ENCODE measurements at places on chromosomes 5 and 9.

DNA sequence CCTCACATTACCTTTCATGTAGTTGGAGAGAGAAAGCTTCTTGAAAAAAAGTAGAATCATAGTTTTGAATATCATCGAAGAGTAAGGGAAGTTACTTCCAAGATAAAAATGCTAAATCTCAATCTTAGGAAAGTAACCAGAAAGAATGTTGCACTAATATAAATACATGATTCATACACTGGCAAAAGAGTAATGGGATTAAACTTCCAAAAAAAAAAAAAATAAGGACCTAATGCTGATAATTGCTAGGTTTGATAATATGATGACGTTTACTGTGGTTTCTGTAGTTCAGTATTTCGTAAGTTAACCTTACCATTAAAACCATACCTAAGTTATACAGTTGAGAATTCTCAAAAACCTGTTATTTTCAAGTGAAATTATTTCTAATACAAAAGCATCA lies 573.8 kb upstream of the CDH9 start:
- DNase-seq: no peak

GRCh38 chr9:109450346-109450745 lies 47.8 kb downstream of the PTPN3 start:
- DNase-seq: no peak

GRCh38 chr9:126108240-126108639 lies 218.4 kb upstream of the MVB12B start:
- DNase-seq: no peak

DNA sequence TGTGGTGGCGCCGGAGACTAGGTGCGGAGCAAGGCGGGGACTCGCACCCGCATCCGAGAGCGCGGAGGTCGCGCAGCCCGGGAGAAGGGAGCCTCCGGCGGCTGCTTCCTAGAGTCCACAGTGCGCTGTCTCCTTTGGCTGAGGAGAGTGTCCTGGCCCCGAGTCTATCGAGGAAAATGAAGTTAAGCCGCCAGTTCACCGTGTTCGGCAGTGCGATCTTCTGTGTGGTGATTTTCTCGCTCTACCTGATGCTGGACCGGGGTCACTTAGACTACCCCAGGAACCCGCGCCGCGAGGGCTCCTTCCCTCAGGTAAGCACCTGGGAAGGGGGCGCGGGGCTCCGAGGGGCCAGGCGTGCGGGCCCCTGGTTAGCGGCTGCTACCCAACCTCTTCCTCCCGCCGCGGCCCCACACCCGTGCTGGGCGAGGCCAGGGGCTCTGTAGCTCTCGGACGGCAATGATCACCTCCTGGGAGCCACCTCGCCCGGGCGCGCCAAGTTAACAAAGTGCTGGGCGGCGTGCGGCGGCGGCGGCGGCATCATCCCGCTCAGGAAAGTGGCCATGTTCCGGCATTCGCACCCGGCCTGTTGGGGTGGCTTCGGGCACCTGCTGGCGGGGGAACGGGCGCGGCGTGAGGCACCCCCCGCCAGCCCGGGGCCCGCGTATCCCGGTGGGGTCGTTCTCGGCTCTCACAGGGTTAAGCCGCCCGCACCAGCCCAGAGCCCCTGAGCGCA lies 681 bp downstream of the MAN2A1 start:
- DNase-seq: peak; percentile 27

GRCh38 chr5:6457592-6457991 lies 8.9 kb downstream of the UBE2QL1 start:
- no peak for DNase-seq

GRCh38 chr5:168086104-168086610 lies 205.3 kb upstream of the WWC1 start:
- DNase-seq: no peak

DNA sequence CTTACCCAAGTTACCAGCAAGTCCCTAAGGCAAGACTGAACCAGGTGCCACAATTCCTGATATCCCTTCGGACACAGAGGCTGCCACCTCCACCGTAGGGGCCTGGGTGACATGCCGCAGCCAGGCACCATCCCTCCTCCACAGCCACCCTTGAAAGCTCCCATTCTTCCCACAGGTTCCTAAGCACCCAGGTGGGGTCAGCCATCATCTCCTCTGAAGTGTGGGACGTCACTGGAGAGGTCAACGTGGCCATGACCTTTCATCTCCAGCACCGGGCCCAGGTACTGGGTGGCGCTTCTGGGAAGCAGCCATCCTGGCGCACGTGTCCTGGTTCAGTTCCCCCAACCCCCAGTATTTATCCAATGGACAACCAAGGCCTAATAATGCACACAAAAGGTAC lies 8.2 kb downstream of the ADGRD2 start:
- no peak for DNase-seq

DNA sequence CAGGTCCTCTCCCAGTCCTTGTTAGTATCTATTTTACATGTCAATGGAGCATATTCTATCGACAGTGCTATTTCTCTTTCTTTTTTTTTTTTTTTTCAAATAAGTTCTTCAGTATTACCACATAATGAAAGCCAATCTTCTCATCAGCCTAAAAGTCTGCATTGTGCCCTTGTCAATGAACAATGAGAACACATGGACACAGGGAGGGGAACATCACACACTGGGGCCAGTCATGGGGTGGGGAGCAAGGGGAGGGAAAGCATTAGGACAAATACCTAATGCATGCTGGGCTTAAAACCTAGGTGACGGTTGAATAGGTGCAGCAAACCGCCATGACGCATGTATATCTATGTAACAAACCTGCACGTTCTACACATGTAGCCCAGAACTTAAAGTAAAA lies 47.7 kb upstream of the TEX48 start:
- DNase-seq: no peak

DNA sequence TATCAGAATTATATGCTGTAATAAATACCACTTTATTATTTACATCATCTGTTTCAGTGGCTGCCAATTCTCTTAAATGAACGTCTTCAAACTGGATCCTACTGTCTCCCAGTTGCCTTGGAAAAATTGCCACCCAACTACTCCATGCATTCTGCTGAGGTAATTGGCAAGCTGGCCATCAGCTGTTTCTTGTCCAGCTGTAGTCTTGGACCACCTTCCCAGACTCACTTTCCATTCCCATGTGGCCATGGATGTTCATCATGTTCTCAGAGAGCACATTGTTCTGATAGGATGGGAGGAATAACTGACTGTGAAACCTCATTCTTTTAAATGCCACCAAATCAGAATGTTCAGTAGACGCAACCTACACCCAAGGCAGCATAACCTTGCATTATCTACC lies 157.5 kb downstream of the DOCK8 start:
- DNase-seq: no peak

GRCh38 chr9:81729135-81729534 lies 39.8 kb upstream of the TLE1 start:
- no peak for DNase-seq

GRCh38 chr9:82808478-82808877 lies 254.5 kb downstream of the RASEF start:
- DNase-seq: no peak

DNA sequence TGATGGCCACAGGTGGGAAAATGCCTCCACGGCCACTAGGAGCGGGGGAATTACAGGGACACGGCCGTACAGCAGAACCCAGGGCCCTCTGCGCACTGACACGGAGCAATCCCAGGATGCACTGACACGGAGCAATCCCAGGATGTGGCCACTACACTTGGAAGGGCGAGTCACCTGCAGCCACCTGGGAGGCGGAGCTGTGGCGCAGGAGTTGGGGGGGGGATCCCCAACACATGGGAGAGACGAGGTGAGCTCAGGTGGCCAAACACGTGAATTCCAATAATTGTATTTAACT lies 6.8 kb downstream of the CLPTM1L start:
- no peak for DNase-seq

DNA sequence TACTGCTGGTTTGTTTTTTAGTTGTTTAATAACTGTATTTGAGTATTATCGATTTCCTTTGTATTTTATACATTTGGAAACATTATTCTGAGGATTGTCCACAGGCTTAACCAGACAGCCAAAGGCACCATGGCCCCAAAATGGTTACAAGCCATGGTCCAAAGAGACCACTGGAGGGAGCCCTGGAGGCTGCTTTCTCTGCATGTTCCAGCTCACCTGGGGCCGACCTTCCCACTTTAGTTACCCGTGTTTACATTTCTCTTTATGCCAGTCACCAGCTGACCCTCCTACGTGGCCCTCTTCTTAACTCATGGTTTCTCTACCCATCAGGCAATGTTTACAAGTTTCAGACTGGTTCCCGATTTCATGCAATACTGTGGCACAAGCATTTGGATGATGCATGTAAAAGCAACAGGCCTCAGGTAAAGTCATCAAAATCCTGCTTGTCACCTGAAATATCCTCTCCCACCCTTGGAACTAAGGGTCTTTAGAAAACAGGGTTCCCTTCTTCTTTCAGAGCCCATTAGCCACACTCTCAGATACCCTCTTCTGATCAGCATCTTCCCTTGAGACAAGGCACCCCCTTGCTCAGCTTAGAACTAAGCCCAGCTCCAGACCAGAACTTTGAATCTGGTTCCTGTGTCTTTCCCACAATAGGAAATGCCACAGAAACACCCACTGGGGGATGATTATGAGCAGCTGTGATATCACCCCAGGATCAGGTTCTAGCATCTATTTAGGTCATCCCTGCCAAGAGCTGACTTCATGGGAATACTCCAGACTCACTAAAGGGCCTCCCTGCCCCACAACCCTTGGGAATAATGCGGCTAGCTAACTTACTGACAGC lies 49.9 kb upstream of the GARNL3 start:
- DNase-seq: peak; percentile 61

DNA sequence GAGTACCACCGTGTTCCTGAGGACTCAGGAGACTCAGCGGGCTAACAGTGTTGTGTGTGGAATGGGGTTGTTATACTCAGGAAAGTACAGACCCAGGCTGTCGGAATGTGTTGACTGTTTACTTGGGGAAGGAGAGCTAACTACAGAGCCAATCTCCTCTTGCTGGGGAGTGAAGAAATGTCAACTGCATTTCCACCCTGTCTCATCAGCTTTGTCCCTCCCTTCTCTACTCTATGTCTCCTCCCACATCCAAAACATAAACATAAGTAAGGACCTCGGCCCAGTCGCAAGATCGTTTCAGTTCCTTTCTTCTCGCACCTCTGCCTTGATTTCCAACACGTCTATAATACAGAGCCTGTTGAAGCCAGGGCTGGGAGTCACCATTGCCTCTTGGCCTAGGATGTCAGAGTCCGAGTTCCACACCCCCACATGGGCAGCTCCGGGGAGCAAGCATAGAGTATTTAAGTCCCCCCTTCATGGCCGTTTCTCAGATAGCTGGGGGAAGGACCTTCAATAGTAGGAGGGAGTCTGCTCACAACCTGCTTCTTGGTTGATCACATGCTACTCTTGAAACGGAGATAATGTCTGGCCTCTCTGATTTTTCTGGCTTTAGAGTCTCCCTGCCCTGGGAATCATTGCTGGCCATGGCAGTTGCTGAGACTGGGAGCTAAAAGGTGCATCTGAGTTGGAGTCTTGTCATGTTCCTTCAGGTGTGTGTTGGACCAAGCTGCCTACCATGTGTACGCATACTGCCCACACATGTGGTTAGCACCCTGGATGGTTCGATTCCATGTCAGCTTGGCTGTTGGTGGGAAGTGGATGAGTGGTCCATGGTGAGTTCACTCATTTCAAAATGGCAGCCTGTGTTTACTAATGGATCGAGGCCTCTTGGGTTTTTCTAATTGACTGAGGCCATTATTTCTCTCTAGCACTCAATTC lies 147.3 kb downstream of the MTX3 start:
- no peak for DNase-seq

DNA sequence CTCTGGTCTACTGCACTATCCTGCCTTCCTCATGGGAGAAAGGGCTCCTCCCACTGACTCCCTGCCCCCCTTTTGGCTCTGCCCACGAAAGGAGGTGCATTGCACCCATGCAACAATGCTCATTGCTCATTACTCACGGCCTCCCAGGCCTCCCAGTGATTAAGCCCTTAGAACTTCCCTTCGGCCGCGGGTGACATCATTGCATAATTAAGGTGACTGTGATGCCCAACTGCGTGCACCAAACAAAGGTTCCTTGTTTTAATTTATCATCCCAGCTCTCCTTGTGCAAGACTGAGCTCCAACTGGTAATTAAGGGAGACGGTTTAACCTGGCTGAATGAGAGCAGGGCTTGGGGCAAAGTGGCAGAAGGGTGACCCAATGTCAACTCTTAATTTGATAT lies 180.4 kb downstream of the GAS1 start:
- DNase-seq: peak; percentile 13

GRCh38 chr5:73265641-73266040 lies 92.6 kb downstream of the TMEM174 start:
- no peak for DNase-seq

DNA sequence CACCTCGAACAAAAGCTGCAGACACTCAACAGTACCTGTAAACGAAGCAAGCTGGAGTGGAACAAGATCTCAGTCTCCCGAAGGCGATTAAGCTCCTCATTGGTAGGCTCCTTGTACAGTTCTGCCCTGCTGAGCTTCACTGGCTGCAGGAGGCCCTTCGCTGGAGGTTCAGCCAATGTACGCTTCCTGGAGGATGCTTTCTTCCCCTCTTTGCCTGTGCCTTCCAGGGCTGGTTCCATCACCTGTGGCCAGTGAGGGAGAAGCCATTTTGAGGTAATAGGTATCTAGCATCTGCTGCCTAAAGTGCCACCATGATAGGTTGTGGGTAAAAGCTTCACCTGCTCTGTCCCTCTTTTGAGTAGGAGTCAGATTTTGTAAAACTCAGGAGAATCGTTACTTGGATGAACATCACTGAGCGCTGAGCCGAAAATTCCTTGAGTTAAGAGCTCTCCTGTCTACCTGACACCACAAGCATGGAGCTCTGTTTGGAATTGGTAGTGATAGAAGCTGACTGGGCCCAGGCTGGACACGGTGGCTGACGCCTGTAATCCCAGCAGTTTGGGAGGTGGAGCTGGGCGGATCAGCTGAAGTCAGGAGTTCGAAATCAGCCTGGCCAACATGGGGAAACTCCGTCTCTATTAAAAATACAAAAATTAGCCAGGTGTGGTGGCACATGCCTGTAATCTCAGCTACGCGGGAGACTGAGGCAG lies 1.4 kb downstream of the NOL6 start:
- no peak for DNase-seq

DNA sequence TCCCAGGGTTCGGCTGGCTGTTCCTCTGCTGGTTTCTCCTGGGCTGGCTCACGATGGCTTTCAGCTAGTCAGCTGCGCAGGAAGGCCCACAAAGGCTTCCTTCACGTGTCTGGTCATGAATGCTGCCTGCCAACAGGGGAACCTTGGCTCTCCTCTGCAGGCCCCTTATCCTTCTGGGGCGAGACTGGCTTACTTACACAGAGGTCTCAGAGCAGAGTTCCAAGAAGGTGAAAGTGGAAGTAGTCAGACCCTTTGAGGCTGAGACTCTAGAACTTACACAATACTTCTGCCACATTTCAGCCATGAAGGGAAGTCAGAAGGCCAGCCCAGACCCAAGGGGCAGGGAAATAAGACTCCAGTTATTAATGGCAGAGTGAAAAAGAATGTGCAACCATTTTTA lies 99.5 kb downstream of the LHFPL2 start:
- DNase-seq: no peak

Data from CD4-positive, alpha-beta T cell treated with Interleukin-21 for 1 hour (primary cell).